ENCODE measurements at places on chromosomes 3 and 15.
A peak's percentile ranks its signal among the peaks of the same experiment; 100 is the strongest.

DNA sequence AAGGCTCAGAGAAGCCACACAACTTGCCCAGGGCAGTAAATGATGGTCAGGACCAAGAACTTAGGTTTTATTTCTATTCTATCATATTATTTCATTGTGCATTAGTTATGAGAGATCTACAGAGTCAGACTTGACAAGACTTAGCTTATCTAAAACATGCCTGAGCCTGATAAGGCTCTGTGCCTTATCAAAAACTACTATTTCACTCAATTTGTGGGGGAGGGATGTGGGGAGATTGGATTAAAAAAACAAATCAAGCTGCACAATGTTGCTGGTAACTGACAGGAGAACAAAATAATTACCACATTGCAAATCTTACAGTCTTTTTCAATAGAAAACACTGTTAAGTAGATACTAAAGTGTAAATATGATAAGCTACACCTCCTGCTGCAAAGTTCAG is 16.0 kb downstream of the HACD2 start:
- DNase-seq, result no peak

- no peak for DNase-seq
These were observed 187.0 kb upstream of the ATP10A start for GRCh38 chr15:26049900-26050657.

- no peak for DNase-seq
These were observed 48.1 kb downstream of the RAP2B start for GRCh38 chr3:153210146-153210545.

DNA sequence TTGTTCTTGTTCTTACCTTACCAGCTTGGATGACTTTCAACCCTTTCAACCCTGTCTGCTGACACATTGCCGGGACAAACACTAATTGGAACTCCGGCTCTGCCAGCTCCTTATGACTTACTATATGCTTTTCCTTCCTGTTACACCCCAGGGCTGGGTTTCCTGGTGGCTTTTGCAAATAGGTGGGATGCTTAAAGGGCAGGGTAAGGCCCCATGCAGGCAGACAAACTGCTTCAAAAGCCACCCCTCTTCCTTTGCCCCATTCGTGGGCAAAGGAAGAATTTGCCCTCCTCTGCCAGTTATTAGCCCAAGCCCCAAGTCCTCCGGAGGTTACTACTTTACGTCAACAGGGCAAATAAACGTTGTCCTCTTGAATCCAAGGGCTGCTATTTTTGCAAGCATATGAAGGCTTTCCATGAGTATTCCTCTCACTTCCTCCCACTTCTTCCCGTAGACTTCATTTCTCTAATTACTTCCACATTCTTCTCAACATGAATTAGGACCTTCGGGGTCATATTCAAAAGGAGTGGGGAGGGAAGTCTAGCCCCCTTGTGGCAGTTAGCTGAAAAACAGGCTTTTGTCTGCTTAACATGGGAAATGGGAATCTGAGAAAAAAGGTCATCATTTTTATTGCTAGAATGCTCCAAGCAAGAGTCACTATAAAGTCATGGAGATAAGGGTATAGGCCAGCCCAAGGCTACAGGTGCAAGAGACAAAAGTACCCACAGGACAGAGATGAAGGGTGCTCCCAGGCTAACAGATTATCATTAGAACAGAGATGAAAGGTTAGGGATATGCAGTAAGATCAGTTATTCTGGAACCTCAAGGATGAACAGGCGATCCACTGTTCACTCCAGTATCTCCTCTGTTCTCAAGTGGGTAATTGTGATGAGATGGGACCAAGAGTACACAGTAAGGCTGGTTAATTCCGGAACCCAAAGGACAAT is 56.3 kb upstream of the FSTL1 start:
- peak; percentile 2 for DNase-seq

DNA sequence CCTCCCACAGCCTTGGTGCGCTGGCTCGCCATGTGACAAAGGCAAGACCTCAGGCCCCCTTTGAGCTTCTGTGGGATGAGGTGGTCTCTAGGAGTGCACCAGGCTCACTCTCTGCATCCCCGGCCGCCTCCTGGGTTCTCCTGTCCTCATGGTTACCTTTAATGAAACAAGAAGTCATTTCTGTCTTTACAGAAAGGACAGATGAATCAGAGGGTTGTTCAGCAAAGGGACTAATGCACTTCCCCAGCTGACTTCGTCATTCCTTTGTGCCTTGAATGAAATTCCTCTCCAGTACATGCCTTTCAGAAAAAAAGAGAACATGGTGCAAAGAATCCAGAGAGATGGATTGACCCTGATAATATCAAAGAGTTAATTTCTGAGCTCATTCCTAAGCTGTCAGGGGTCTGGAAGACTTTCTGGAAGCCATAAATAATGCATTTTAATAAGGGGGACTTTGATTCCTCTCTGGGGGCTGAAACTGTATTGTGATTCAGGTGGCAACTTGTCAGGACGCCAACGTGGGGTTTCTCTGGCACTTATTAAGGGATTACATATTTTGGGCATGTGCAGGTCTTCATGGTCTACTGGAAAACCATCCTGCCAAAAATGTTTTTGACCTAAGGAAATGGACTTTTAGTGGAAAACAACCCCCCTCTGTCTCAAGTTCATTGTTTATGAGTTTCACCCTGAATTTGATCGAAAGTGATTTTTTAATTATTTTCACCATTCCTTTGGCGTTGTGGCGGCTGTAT is 122.7 kb downstream of the FBLN2 start:
- no peak for DNase-seq

DNA sequence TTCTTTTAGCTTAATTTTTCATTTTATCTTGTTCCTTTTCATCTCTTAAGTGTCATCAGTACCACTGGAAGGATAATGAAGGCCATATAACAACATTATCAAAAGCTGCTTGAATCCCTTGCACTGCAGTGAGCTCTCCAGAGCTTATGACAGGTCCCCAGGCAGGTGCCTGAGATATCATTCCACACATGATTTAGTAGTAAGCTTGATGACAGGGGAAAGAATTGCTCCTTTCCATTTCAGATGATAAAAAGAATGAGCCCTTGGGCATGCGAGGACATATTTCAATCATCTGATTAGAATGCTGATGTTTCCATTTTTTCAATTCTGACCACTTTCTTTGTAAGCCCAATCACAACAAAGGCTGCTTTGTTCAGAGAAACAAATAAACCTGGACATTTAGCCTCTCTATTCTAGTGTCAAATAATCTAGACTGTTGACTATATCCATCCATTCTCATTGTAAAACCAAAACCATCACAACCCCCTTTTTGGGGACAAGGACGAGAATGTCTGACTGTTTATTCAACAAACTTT is 567.8 kb downstream of the IGSF11 start:
- no peak for DNase-seq
